Retinal pigment epithelial cell (primary cell): ENCODE measurements at places on chromosomes 5 and 9.

- DNase-seq = no peak
Observed at GRCh38 chr5:99119326-99119725, 190.5 kb upstream of the CHD1 start.

DNA sequence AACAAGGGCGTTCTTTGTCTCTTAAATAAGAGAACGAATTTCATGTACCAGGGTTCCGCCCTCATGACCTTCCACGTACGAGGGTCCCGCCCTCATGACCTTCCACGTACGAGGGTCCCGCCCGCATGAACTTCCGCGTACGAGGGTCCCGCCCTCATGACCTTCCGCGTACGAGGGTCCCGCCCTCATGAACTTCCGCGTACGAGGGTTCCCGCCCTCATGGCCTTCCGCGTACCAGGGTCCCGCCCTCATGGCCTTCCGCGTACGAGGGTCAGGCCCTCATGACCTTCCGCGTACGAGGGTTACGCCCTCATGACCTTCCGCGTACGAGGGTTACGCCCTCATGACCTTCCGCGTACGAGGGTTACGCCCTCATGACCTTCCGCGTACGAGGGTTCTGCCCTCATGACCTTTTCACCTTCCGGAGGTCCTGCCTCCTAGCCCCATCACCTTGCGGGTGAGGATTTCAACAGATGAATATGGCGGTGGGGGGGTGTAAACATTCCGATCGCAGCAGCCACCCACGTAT is 273.9 kb upstream of the ADAMTS16 start:
- no peak for DNase-seq

DNA sequence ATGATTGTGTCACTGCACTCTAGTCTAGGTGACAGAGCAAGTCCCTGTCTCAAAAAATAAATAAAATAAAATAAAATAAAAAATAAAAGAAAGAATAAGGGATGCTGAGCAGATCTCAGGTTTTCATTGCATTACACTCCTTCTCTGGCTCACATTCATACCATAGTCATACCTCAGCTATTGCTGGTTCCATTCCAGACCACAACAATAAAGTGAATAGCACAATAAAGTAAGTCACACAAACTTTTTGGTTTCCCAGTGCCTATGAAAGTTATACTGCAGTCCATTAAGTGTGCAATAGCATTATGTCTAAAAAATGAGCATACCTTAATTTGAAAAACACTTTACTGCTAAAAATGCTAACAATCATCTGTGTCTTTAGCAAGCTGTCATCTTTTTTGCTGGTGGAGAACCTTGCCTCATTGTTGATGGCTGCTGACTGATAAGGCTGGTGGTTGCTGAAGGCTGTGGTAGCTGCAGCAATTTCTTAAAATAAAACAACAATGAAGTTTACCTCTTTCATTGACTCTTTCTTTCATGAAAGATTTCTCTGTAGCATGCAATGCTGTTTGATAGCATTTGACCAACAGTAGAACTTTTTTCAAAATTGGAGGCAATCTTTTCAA is 415.7 kb downstream of the ZNF608 start:
- no peak for DNase-seq

DNA sequence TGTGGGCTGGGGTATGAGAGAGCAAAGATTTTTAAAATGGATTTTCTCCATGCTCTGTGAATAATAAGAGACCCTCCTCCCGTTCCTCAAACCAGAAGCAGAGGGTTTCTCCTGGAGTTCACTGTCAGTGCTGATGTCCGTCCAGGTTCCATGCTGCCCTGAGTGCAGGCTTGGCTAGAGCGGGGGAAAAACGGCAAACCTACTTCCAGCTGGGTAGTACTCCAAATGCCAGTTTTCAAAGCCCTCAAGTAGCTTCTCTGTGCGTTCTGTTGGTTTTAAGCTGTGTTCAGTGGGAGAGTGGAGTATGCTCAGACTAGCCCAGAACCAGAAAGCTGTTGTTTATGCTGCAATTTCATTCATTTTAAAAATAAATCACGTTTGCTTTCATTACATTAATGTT is 40.3 kb downstream of the RASGEF1C start:
- no peak for DNase-seq

- no peak for DNase-seq
Observed at GRCh38 chr5:148729182-148729581, 74.9 kb upstream of the HTR4 start.

DNA sequence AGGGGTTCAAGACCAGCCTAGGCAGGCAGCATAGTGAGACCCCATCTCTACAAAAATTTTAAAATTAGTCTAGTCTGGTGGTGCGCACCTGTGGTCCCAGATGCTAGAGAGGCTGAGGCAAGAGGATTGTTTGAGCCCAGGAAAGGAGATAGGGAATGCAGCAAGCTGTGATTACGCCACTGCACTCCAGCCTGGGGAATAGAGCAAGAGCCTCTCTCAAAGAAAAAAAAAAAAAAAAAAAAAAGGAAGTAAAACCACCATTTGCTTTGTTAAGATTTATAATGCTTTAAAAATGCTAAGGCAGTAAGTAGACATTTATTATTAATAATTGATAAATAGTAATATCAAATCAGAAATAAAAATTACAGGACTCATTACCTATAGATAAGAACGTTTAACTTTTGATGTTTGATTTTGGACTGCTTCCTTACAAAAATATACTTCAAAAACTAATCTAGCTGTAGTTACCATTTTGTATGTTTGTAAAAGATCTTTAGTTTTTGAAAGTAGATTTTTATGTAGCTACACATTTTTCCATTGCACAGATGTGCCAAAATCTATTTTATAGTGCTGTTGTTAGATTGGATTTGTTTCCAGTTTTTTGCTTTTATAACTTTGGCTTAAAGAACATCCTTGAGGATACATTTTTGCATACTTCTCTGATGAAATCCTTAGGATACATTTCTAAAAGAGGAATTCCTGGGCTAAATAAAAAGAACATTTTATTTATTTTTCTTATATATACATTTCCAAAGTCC is 86.4 kb downstream of the INIP start:
- no peak for DNase-seq

DNA sequence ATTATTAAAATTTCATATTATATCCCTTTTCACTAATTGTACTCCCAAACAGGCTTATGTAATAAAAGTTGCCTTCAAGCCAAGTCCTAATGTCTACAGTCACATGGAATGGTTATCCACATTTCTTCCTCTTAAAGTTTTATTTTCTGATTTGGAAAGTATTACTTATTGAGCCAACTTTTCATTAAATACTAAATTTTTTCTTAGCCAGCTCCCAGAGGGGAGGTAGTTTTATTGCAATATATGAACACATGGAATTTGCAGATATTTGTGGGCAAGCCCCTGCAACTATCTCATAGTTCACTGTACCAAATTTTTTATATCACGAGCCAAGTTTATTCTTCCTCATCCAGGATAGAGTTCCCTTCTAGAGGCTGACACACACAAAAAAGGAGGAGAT is 332.8 kb upstream of the PTGER4 start:
- no peak for DNase-seq

GRCh38 chr9:37390759-37391158 is 31.7 kb upstream of the GRHPR start:
- no peak for DNase-seq

DNA sequence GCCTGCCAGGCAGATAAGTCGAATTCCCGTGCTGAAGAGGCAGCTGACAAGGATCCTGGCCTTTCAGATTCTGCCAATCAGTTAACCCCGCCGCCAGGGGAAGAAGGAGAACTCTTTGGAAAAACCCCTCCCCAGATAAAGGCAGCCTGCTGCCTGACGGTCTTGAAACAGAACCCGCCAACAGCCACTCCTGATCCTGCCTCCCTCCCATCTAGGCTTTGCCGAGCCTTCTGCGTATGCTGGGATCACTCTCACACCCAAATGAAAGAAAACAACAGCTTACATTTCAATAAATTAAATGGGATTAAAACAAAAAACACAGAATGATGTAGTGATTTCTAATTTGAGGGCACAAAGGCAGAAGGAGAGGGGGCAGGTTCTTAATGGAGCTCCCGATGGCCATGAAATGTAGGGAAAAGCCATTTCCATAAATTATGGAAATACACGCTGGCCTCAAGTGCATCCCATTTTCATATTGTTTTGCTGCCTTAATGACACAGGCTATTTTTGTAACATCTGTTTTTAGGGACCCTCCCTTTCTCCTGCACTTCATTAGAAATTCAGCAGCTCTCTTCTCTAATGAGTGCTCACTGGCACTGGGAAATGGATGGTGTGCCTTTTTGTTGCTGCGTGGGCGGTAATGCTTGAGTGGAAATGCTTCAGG is 319.1 kb downstream of the MED10 start:
- DNase-seq = no peak

GRCh38 chr9:21985964-21986667 is 8.1 kb downstream of the CDKN2A start:
- DNase-seq = no peak

- no peak for DNase-seq
Observed at GRCh38 chr9:36080519-36080918, 43.8 kb downstream of the RECK start.

GRCh38 chr9:98383758-98384157 is 128.3 kb upstream of the TBC1D2 start:
- DNase-seq = no peak

DNA sequence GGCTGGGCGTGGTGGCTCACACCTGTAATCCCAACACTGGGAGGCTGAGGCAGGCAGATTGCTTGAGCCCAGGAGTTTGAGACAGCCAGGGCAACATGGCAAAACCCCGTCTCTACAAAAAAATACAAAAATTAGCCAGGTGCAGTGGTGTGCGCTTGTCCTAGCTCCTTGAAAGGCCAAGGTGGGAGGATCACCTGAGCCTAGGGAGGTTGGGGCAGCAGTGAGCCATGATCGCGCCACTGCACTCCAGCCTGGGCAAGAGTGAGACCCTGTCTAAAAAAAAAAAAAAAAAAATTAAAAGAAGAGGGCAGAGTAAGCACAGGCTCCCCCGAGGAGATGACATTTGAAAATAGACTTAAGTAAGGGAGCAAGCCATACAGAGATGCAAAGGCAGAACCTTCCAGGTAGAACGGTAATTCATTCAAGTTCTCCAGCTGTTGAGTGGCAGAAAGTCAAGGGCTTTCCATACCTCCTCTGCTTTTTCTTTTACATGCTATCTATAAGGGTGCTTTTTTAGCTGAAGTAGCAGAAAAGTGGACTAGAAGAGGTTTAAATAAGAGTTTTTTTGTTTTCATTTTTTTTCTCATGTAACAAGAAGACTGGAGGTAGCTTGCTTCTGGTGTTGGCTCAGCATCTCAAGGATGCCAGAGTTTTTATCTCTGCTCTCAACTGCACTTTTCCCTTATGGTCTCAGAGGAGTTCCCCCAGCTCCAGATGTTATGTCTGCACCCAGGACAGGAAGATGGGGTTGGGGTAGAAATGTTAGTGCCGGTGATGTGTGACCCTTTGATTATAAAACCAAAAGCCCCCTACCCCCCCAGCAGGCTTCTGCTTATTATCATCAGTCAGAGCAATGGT is 40.8 kb downstream of the ERGIC1 start:
- no peak for DNase-seq

DNA sequence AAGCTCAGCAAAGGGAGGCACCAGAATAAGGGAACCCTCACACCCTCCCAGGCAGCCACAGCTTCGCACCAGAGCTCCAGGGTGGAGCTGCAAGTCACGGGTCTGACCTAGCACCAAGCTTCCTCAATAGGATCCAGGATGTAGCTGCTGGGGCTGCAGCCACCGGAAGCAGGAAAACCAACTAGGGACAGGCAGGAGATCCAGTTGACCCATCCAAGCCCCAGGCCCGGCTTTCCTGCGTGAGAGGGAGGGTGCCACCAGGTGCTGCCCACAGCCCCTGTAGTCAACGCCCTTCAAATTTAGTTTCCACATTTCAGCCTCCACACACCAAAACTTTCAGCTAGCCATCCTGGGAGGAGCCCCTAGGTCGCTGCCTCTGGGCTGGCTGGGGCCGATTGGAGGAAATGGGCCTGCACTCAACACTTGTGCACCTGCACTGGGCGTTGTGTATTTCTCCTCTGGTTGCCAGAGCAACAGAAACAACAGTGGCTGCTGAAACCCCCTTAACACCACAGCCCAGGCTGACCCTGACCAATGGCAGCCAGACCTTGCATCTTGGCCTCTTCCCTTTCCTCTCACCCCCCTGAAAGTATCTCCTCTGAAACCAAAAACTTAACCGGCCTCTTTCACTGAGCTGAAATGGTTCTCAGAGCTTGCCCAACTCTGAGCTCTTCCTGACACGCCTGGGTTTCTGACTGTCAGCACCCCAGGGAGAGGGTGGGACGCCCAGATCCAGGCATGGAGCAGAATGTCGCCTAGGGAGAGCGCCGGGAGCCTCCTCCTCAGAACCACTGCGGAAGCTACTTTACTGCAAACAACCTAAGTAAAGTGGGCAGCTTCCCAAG is 226.5 kb upstream of the MAP3K1 start:
- no peak for DNase-seq

GRCh38 chr5:143543358-143544255 is 140.1 kb upstream of the NR3C1 start:
- DNase-seq = no peak

DNA sequence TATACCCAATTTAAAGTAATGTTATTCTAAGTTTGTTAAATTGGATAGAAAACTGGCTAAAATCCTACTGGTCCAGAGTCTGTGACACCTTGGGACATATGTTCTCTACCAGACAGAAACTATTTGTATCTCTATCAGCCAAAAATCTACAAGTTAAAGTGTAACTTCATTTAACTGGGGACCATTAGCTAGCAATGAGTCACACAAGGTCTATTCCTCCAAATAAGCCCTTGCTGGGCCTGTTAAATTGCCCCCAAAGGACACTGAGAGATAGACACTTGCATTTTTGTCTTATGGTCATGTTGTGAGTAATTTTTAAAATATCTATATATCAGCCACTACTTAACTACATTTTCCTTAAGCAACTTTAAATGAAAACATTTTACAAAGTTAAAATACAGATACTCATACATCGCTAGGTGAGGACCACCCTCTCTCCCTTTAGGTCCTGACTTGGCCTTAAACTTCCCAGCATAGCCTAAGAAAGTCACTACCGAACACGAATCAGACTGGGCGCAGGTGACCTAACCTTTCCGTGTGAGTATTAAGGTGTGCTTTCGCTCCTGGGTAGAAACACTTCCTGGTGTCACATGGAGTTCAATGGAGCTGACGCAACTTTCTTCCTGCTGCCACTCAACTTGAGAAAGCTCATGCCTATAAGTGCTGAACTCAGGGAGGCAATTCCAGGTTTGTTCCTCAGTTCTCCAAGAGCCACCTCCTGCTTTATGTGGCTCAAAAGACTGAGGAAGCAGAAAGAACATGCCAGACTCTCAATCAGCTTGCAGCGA is 249.1 kb downstream of the DIRAS2 start:
- DNase-seq = no peak

GRCh38 chr5:65482736-65483545 is 1.2 kb upstream of the ADAMTS6 start:
- DNase-seq = no peak

DNA sequence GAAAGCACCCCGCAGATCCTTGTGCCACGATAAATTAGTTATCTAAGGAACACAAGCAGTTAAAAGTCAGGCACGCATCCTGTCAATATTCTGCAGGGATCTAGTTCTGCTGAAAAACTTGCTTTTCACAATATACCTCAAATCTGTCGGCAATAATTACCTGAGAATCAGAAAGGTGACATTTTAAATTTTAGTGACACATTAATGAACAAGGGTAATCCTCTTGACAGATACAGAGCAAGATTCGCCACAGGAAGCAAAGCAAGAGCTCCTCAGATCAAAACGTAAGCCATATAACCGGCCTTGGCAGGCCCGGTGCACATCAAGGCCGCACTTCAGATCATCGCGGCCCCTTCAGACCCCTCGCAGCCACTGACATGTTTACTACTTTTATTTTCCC is 185.7 kb downstream of the ATPSCKMT start:
- no peak for DNase-seq

- DNase-seq = no peak
Observed at GRCh38 chr5:73213566-73213998, 40.6 kb downstream of the TMEM174 start.

- DNase-seq = no peak
Observed at GRCh38 chr5:34586117-34586885, 69.8 kb upstream of the RAI14 start.

GRCh38 chr5:151075698-151076331 is 5.0 kb downstream of the TNIP1 start:
- no peak for DNase-seq
